ENCODE measurements at places on chromosomes 2 and 18. TPM values are rescaled to one million over a fixed set of nuclear protein-coding genes. Genes with fewer than 3 reads are reported as not detected.

DNA sequence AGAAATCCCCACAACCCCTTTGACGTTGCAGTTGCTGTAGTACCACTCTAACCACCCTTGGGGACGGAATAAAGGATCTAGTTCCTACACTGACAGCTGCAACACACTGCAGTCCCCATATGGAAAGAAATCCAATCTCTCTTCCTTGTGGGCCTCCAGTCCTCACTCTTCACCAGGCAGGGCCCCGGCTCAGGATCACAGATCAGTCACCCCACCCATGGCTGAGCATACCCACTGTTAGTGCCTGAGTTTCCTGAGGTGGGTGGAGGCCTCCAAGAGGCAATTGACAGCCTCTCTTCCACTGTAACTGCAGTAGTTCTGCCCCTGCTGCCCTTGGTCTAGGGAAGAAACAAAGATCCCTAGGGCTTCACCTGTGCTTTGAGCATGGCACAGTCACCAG, 670.0 kb upstream of the CDH2 start:
- no peak for DNase-seq

- DNase-seq = no peak
Measured at GRCh38 chr2:177646791-177647190, 254.2 kb downstream of the AGPS start.

DNA sequence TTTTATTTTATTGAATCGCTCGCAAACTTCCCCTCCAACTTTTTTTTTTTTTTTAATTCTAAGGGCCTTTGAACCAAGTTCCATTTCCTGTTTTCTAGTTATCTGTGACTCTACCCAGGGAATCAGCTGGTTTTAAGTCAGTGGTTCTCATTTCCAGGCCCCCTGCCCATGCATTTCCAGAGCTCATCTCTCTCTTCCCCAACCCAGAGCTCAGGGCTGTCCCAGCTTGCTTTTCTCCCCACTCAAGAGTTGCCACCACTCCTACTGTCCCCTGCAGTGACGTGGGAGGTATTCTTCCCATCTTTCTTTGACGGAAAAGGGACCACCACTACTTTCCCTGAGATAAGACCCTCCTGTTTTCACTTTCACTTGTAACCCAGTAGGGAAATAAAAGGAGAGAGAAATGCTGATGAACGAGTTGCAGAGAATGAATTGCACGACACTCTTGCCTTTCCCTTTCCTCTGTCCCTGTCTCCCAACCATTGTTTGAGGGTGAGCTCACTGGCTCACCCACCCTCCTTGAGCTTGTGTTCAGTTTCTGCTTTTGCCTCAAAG, 42.1 kb downstream of the TET3 start:
- no peak for DNase-seq

Gene FBXO15
- total RNA-seq = 2.6 TPM

Measured in natural killer cell (primary cell).